ENCODE measurements at places on chromosomes 7 and 10.
A peak's percentile ranks its signal among the peaks of the same experiment; 100 is the strongest.

GRCh38 chr10:106525835-106526234 is 638.7 kb downstream of the SORCS1 start:
- no peak for ATAC-seq

DNA sequence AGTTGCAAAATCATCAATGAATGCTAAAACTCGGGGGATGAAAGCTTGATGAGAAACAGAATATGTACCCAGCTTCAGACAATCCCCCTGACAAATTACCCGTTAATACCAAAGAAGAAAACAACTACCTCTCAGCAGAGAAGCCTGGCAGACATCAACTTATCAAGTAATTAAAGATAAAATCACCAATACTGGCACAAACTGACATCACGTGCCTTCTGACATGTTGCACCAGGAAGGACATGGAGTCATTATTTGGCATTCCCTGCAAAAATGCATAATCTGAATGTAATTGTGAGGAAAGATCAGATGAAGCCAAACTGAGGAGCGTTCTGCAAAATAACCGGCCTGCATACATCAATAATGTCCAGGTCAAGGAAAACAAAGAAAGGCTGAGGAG is 7.7 kb downstream of the SLIT1 start:
- no peak for ATAC-seq

- no peak for ATAC-seq
Observed at GRCh38 chr7:107999779-108000560, 3.0 kb downstream of the LAMB1 start.

- ATAC-seq: no peak
Observed at GRCh38 chr10:124252097-124252715, 158.8 kb upstream of the CHST15 start.

DNA sequence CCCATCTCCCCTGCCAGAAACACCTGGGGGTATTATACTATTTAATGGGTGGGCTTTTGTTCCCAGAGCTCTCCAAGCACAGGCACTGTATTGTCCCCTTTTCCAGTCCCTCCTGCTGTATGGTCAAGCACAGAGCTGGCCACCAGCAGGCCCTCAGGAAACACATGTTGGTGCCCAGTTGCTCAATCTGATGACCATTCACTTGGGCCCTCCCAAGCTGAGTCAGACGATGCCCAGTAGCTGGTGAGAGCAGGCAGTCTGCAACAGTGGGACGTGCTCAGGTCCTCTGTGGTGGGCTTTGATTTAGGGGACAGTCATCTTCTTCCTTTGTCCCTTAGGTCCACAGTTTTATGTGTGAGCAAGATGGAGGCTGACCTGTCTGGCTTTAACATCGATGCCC is 11.8 kb downstream of the SFXN2 start:
- ATAC-seq: no peak

GRCh38 chr7:140610204-140611165 is 30.1 kb downstream of the DENND2A start:
- no peak for ATAC-seq

GRCh38 chr7:69564454-69565417 is 33.5 kb upstream of the AUTS2 start:
- no peak for ATAC-seq

- ATAC-seq: no peak
Observed at GRCh38 chr7:32802305-32802910, 89.2 kb downstream of the KBTBD2 start.

DNA sequence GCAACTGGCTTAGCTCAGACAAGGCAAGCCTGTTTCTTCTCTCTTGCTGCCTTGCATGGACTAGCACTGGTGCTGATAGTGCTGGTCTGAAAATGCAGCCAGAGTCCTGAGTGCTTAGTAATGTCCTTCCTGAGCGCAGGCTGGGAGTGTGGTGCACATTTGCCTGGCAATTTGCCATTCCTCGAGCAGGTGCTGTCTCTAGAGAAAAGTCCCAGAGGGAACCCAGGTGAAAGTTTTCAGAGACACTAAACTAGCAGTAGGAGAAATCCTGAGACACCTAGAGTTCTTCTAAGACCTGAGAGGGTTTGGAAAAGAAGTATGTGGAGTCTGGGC is 1.9 kb downstream of the SFTPD start:
- ATAC-seq: peak; percentile 10

Data from activated CD4-positive, CD25-positive, alpha-beta regulatory T cell treated with anti-CD3 and anti-CD28 coated beads, Interleukin-2, amount 50 U/mL, for 24 hours (primary cell).